ENCODE measurements at places on chromosomes 3 and 15.
A peak's percentile ranks its signal among the peaks of the same experiment; 100 is the strongest.

- DNase-seq: no peak
These were observed 450.3 kb downstream of the IL5RA start for GRCh38 chr3:2659896-2660295.

- no peak for DNase-seq
These were observed 789 bp upstream of the SEC61A1 start for GRCh38 chr3:128051459-128051836.

DNA sequence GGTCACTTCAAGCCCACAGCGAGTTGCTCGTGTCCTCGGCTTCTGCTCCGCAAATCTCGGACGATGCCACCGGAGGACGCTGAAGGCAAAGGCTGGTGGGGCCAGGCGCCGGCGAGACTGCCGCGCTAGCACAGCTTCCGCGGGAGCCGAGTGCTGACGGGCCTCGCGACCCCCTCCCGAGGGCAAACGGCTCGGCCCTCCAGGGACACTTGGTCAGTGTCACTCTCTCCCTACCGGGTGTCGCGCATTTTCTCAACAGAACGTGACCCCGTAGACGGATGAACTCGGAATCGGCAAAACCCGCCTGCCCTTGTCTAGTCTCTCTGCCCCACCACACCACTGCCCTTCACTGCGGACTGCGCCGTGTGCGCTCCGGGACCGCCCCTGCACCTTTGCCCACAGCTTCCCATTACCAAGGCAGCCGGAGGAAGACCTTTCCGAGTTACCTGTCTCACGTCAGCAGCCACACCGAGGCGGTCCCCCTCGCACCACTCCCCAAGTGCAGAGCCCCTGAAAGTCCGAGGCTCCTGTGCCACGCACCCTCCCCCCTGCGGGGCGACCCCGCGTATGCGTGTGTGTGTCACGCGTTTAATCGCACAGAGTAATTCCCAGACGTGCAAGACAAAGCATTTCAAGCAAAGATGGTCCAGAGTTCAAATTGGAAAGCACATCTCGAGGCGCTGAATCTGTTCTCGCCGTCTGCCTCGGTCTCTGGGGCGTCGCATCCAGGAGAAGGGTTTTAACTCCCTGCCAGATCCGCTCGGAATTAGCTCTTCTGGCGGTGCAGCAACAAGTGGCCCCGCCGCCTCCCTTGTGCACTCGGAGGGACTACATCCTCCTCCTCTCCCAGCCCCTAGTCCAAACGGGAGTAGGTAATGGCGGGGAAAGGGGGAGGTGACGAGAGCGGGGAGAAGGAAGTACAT lies 245.0 kb upstream of the TOPAZ1 start:
- DNase-seq: peak; percentile 39

GRCh38 chr3:61323094-61323493 lies 71.8 kb upstream of the FHIT start:
- no peak for DNase-seq

DNA sequence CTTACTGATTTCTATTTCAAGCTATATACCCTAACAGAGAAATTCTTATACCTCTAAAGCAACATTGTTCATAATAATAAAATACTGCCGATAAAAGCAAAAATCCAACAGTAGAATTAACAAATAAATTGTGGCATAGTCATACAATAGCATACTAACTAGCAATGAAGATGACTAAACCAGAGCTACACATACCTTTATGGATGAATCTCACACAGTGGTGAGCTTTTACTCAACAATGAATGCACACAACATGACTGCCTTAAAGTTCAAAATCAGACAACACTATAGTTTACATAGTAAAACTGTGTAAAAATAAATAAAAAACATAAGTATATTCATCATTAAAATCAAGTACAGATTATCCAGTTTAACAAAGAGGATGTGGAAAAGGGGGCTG lies 99.1 kb downstream of the NR1I2 start:
- DNase-seq: peak; percentile 32

DNA sequence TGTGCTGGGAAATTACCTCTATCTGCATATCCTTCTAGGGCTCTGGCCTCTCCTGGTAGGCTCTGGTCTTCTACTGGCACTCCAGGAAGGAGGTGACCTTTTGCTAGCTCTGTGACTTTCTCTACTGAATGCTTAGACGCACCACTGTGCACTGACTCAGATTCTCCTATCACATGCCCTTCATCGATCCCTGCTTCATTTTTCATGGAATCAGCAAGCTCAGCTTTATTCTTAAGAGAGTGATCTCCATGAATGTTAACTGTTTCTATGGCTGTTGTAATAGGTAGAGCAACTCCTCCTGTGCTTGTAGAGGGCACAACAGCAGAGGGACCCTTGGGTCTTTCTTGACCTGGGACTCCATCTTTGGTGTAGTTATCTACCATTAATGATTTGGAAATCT lies 106.6 kb downstream of the MAP4 start:
- DNase-seq: no peak

DNA sequence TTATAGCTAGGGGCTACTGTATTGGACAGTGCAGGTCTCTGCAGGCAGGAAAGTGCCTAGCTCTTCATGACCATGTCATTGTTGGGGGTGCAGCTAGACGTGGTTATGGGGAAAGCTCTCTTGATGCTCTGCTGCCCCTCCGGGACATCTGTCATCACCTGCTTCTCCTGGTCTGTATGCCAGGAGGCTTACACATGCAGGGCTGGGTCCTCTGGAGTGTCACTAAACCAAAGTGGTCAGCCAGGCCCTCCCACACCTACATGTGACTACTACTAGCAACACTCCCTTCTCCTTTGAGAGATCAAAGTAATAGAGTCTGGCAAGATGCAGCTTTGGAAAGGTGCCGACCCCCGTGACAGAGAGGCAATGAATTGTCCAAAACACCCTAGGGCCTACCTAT lies 98.5 kb downstream of the SST start:
- DNase-seq: no peak

DNA sequence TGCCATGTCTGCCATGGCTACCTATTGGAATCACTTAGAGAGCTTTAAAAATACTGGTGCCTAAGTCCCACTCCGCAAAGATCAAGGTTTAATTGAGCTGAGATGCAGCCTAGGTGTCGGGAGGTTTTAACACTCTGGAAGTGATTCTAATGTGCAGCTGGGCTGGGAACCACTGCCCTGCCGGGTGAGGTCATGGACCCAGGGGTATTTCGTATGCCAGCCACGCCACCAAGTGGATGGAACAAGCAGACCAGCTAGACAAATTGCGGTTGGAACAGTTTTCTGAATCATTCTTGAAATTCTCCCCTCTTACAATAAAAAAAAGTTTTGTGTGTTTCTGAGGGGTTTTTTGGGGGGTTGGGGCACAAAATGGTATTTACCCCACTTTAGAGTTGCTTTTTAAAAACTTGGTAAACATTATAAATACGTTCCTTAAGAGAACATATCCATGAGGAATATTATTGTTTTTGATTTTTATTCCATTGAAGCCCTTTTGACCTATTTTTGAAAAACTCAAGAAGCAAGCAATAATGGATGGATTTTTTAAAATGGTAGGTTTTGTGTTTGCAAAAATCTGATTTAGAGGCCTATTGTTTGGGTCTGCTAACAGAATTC lies 66.2 kb upstream of the CSTA start:
- peak; percentile 75 for DNase-seq

DNA sequence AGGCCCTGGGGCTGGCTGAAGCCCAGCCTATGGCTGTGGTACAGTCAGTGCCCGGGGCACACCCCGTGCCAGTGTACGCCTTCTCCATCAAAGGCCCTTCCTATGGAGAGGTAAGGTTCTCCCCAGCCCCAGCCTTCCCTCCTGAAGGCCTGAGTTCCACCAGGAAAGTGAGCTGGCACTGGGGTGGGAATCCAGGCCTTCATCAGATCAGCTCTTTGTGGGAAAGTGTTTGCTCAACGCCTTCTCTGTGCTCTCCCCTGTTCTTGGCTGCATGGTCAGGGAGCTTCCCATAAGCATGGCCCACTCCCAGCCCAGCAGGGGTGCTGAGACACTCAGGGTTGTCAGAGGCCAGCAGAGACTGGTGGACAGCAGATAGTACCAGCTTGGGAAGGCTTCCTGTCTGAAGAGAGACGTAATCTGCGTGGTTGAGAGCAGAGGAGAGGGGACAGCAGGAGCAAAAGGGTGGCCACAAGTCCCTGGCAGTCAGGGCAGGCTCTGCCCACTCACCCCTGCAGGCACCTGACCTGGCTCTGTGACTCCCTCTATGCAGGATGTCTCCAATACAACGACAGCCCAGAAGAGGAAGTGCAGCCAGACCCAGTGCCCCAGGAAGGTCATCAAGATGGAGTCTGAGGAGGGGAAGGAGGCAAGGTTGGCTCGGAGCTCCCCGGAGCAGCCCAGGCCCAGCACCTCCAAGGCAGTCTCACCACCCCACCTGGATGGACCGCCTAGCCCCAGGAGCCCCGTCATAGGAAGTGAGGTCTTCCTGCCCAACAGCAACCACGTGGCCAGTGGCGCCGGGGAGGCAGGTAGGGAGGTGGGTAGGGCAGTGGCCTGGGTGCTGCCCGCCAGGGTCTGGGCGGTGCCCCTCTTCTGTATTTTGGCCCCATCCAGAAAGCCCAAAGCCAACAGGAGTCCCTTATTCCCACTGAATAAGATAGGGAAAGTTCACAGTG lies 38.4 kb downstream of the PML start:
- no peak for DNase-seq

DNA sequence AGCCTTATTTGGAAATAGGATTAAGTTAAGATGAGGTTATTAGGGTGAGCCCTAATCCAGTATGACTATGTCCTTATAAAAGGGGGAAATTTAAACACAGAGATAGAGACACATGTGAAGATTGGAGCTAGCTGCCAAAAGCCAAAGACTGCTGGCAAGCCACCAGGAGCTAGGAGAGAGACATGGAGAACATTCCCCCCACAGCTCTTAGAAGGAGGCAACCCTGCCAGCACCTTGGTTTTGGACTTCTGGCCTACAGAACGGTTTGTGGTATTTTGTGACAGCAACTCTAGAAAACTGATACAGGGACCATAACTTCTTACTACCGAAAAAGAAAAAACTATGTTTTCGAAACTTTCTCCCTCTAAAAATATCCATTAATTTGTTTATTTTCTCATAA lies 245.3 kb upstream of the RARB start:
- DNase-seq: no peak

DNA sequence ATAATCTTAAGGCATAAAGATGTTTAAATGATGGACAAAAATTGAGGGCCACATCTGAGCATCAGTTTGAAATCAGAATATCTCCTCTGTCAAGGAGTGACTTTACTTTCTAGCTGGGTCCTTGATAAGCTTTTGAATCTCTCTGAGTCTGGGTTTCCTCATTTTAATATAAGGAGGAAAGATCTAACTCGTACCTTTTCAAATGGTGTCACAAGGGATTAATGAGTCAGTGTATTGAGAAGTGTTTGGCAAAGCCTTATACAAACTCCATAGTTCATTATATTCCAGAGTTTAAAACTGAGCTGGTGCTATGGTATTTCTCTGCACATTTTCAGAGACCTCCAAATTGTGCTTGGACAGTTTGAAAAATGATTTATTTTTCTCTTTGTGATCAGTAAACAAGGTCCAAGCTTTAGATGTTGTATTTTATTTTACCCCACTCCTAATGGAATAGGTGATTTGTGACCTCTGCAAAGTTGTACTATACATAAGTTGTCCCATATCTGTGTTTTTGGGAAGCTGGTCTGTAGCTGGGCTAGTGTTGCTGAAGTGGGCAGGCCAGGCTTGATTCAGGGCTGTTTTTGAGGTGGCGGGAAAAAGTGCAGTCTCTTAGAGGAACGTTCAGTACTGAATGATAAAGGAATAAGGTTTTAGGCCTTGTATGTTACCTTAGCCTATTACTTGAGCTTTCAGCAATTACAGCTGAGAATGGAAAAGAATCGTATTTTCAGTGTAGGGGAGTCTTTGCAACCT lies 5.6 kb downstream of the FNDC3B start:
- DNase-seq: peak; percentile 58

DNA sequence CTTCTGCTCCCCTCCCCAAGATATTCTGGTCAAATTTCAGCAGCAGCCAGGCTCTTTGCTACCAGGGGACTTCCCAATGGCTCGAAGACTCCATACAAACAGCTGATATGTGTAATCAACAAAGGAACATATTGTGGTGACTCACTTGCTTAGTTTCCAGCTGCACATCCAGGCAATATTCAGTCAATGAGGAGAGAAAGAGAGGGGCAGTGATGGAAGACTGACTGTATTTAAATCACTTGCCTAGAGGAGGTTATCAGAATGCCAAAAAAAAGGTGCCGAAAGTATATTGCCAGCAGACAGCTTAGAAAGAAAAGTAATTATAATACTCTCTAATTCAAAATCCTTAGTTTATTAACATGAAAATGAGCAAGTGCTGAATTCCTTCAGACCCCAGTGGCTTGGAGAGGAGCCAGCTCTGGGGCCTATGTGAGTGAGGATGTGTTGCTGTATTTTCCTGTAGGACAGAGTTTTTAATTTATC lies 236.5 kb downstream of the LRTM1 start:
- DNase-seq: no peak

- no peak for DNase-seq
These were observed 24.2 kb upstream of the TM4SF4 start for GRCh38 chr3:149450281-149450680.

GRCh38 chr3:189548053-189548452 lies 83.1 kb upstream of the TP63 start:
- no peak for DNase-seq

DNA sequence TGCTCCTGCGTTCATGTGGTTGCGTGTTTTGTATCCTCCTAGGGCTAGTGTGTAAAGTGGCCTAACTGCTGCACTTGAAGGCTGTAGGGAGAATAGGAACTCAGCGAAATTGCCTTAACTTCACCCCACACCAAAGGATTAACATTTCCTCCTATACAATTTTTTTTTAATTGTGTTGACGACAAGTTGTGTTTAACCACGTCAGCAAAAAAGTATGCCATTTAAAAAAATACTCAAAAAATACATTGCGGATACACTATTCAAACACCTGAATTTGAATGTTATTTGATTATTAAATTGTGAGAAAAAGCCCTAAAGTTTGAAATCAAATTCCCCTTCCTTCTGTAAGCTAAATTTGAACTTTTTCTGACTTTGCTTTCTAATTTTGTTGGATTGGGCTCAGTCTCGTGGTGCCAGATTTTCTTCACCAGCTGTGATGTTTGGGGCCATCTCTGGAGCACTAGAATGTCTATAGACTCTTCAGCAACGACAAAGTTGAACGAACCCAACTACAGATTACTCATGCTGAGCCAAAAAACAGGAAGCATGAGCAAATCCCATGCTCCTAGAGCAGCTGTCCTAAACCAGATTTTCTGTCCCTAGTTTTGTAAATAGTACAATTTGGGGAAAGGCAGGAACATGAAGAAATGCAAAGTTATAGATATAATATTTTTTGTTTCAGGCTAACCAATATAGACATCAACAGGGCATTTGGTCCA lies 8.1 kb upstream of the SLC9A9 start:
- peak; percentile 4 for DNase-seq

DNA sequence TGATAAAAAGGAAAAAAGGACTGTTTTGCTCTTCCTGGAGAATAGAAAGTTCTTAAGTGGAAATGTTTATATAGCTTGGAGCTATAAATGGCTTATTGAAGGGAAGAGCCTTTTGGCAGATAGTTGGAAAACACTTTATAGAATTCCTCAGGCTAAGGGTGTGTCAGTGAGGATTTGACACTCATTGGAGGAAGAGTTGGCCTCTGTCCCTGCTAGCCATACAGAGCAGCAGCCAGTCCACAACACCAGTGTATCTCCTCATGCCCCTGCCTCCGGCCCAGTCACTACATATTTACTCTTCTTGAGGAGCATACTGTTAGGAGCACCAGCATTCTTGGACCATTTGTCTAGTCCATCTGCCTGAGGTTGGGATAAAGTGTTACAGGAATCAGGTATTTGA lies 36.2 kb downstream of the KLHL18 start:
- no peak for DNase-seq
